Kidney glomerular epithelial cell (primary cell): ENCODE measurements at places on chromosomes 6 and 20.

DNA sequence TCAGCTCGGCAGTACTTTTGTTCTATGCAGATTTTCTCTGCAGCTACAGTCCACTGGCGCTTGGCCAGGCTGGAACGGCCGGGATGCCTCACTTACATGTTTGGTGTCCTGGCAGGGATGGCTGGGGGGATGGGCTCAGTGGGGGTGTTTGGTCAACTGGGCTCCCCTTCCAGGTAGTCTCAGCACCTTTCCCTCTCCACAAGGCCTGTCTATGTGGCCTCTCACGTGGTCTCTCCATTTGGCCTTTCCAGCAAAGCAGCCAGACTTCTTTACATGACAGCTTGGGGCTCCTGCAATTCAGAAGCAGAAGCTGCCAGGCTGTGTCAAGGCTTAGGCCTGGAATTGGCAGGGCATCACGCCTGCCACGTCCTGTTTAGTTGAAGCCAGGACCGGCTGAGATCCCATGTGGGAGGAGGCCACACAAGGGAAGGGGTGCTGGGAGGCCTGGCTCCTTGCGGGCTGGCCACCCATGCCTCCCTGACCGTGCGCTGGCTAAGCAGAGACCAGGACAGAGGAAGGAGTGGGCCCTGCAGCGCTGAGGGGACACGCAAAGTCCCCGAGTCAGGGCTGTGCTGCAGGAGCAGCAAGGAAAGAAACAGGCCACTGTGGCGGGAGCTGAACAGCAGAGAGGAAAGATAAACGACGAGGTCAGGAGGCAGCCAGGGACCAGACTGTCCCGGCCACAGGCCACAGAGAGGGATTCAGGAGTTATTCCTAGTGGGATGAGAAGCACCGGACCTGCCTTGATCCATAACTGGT, 38.9 kb downstream of the MGME1 start:
- no peak for DNase-seq

DNA sequence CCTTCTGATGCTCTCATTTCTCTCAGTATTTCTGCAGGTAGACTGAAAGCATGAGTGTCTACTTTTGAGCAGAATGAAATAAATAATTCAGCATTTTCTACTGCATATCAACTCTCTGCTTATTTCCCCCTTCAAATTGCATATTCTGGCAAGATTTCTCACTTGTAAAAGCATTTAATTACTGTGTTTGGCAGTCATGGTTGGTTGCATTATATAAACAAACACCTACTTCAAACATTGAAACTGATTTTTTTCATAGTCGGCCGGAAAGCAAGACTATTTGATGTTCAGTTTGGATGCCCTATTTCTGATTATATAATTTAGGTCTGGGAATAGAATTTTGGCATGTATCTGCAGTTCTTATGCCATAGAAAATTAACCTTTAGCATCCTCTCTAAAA, 73.1 kb downstream of the PLEKHG1 start:
- DNase-seq = no peak

GRCh38 chr6:44232676-44233566, 9.5 kb downstream of the SLC29A1 start:
- no peak for DNase-seq

- no peak for DNase-seq
These were observed 11.7 kb upstream of the JARID2 start for GRCh38 chr6:15234068-15234758.

GRCh38 chr6:145627451-145627850, 107.9 kb downstream of the EPM2A start:
- DNase-seq = no peak

DNA sequence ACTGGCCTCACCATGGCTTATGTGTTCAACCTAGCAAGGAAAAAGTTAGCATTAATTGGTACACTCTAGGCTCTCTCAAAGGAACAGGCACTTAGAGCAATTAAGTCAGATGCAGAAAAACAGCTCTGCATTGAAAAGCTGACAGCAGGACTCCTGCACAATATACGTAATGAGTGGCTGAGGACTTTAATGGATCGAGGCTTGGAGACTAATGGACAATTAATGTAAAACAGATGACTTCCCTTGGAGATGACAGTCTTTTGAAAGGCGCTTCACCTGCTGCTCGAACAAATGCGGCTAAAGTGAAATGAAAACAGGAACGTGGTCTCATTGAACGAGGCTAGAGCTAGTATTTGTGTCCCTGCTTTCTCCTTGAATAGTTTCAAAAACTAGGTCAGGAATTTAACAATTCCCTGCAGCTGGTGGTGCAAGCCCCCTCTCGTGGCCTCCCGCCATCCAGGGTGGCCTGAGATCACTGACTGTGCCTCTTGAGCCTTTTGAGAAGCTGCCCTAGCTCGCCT, 137.1 kb downstream of the ELOVL4 start:
- no peak for DNase-seq

GRCh38 chr6:5337573-5337972, 76.3 kb downstream of the FARS2 start:
- no peak for DNase-seq

GRCh38 chr6:41411961-41412360, 76.6 kb downstream of the NCR2 start:
- no peak for DNase-seq

- DNase-seq = no peak
These were observed 193.6 kb downstream of the NFATC2 start for GRCh38 chr20:51348876-51349275.

GRCh38 chr6:70593118-70593486, 26.4 kb downstream of the SDHAF4 start:
- DNase-seq = no peak

- no peak for DNase-seq
These were observed 5.4 kb downstream of the ACSS1 start for GRCh38 chr20:25052255-25053194.

GRCh38 chr6:14085176-14085787, 32.3 kb upstream of the CD83 start:
- DNase-seq = no peak

DNA sequence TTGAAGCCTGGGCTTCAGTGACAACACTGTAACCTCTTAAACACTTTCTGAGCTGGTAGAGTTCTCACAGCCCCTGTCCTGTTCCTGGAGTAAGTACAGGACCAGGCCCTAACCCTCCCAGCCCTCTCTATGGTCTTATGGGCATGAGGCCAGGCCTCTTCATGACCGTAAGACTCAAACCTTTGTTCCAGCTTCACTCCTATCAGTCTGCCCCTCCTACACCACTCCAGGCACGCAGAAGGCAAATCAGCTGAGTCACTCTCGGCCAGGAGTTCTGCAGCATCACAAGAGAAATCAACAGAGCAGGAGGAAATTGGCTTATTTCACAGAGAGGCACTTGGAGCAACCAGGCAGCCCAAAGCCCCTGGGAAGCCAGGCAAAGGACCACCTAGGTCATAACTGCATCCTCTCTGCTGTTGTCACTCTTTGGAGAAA, 25.3 kb upstream of the CHD6 start:
- peak; percentile 16 for DNase-seq

DNA sequence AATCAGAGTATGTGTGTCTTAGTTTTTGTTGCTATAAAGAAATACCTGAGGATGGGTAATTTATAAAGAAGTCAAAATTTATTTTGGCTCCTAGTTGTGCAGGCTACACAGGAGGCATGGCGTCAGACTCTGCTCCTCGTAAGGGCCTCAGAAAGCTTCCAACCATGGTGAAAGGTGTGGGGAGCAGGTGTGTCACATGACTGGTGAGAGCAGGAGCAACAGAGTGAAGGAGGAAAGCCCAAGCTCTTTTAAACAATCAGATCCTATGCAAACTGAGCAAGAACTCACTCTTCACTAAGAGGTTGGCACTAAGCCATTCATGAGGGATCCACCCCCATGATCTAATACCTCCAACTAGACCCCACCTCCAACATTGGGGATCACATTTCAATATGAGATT, 1524.3 kb downstream of the HACE1 start:
- no peak for DNase-seq

DNA sequence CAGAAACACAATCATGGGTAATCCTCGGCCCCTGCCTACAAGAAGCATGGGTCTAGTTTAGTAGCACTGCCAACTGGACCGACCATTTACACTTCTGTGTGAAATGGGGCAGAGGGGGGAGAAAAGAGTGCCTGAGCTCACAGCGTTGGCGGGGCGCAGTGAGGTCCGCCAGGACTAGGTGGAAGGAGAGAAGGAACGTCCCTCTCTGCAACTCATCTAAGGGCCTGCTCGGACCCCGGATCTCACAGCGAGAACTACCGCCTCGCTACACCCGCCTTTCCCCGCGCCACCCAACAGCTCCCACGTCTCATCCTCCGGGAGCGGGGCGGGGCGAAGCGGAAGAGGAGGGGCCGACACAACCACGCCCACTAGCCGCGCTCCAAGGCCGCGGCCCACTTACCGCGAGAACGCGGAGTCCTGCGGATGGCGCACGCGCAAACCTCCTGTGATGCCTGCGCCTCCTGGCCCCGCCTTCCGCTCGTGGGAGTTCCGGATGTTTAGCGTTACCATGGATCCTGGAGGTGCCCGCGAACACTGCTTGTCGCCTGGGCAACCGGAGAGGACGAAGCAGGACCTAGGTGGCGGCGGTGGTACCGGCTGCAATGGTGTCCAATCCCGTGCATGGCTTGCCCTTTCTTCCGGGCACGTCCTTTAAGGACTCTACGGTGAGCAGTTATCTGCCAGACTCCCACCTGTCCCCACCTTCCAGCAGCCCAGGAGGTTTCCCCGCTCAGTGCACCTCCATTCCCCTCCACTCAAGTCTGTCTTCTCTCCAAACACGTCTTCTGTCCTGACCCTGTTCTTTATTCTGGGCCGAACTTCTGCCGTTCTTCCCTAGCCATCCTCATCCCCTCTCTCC, at the start of gene EFHC1:
EFHC1 (plus strand) TSS at position 534 of the 859 bp plus-strand sequence; CDS start at position 603, 69 bp downstream.
- DNase-seq = peak; percentile 98

GRCh38 chr6:84556541-84557335, 207.7 kb downstream of the TBX18 start:
- no peak for DNase-seq

DNA sequence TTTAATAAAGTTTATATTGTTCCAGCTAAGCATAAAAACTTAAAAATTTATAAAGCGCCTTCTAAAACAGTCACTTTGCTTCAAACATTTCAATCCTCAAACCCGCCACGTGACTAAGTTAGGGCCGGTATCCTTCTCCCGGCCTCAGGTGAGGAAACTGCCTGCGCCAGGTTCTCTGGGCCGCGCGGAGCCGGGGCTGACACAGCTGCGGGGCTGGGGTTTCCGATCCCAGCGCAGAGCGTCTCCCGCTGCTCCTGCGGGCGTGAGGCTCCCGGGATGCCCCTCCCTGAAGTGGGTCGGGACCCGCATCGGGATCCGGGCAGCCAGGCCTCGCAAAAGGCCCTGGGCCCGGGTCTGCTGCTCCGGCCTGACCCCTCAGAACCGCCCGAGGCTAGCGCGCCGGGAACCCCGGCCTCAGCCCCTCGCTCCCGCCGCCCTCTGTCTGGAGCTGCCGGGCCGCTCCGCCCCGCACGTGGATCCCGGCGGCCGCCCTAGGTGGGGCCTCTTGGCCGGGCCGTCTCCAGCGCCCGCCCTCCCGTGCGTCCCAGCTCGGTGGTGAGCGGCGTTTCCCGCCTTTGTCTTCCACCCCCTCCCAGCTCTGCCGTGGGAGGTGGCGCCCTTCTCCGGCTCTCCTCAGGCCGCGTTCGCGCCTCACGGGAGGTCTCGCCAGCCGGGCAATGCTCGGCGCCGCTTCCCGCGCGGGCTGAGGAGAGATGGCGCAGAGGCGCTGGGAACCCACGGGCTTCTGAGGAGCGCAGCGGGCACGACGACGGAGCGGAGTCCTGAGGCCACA, 267.9 kb downstream of the DLL1 start:
- DNase-seq = no peak

DNA sequence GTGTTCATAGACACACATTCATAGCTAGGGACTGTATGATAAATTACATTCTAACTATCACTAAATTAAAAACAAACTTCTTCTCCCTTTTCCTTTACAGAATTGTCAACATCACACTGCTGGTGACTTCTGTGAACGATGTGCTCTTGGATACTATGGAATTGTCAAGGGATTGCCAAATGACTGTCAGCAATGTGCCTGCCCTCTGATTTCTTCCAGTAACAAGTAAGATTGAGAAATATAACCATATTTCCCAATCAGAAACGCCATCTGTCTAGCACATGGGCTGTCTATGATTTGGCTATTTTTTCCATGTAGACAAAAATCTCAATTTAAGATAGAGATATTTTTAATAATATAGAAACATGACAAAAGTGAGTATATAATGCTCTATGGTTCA, 367.7 kb downstream of the ARHGAP18 start:
- DNase-seq = no peak

- no peak for DNase-seq
These were observed 127.0 kb upstream of the CDH4 start for GRCh38 chr20:61125076-61125475.

DNA sequence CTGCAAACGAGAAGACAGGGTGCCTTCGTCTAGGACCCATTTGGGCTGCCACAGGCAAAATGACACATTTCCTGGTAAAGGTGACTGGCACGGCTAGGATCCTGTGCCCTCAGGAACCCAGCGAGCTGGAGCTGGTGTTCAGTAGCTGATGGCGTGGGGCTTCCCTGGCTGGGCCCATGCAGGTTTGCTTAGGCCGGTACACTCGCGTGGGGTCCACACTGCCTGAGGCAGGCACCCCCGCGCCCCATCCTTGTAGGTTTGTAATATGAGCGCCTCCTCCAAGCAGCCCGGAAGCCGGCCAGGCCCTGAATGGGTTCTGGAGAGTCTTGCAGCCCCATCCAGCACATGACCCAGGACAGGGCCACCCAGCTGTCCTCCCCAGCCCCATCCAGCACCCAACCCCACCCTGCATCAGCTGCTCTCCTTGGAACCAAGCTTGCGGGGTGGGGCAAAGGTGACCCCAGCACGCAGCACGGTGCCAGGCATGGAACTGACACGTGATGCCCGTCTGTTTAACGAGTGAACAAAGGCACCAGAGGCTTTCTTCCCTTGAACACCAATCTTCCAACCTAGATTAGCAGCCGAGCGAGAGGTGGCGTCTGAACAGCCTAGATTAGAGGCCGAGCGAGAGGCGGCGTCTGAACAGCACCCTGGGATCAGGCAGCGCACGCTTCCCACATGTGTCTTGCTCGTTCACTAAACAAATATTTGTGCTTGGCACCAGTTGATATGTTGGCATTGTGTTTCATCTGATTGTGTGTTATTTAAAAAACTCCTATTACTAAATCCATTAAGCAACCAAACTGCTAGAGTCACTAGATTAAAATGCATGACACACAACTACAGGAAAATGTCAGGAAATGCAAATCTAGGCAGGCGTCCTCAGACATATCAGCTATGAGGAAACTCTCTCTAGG, 112.1 kb downstream of the DLL1 start:
- no peak for DNase-seq

DNA sequence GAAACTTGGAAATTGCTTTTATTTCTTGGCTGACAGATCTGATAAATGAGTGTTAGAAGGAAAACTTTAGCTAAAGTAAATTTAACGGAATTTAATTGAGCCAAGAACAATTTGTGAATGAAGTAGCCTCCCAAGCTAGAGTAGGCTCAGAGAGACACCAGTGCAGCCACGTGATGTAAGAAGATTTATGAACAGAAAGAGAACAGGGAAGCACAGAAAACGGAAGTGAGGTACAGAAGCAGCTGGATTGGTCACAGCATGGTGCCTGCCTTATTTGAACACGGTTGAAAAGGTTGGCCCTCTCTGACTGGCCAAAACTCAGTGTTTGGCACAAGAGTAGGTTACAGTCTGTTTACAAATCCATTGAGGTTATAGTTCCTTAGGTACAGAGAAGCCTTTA, 29.5 kb upstream of the IFNGR1 start:
- no peak for DNase-seq
